ENCODE measurements at places on chromosomes 7 and 10. TPM values are rescaled to one million over a fixed set of nuclear protein-coding genes. Genes with fewer than 3 reads are reported as not detected.

The NRP1 gene
- 165 TPM for total RNA-seq

The LMOD2 gene
- 0.16 TPM for total RNA-seq

The KCNH2 gene
- total RNA-seq, result 0.06 TPM

The LIPJ gene
- under 0.01 TPM for total RNA-seq

The HK1 gene
- total RNA-seq, result 105 TPM

The EEPD1 gene
- total RNA-seq, result 0.76 TPM

The ELN gene
- 0.81 TPM for total RNA-seq

The HELLS gene
- total RNA-seq, result 51.0 TPM

The NEBL gene
- 4.7 TPM for total RNA-seq

The FOXP2 gene
- 8.6 TPM for total RNA-seq

The SVOPL gene
- not detected for total RNA-seq

The ZNF365 gene
- total RNA-seq, result 0.25 TPM

The LHFPL3 gene
- not detected for total RNA-seq

The PRKAR2B gene
- 37.6 TPM for total RNA-seq

The CALN1 gene
- total RNA-seq, result not detected

The DEPP1 gene
- total RNA-seq, result 392 TPM

The FEZF1 gene
- total RNA-seq, result not detected

The CFTR gene
- total RNA-seq, result not detected

Measured in bladder microvascular endothelial cell (primary cell).